ENCODE measurements at places on chromosomes 13 and 19.

GRCh38 chr19:55113570-55114039, 3.8 kb downstream of the PPP1R12C start:
- DNase-seq: peak; percentile 96

DNA sequence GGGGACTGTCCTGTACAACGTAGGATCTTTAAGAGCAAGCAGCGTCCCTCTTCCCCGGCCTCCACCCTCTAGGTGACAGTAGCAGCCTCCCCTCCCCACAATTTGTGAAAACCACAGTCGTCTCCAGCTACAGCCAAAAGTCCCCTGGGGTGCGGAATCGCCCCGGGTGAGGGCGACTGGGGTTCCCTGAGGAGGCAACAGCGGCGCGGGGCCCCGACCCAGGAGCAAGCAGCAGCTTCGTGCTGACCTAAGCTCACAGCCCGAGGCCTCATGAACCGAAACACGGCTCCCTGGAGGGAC, 322 bp downstream of the ZNF558 start:
- no peak for DNase-seq

GRCh38 chr13:102097708-102098107, 304.1 kb downstream of the FGF14 start:
- no peak for DNase-seq

DNA sequence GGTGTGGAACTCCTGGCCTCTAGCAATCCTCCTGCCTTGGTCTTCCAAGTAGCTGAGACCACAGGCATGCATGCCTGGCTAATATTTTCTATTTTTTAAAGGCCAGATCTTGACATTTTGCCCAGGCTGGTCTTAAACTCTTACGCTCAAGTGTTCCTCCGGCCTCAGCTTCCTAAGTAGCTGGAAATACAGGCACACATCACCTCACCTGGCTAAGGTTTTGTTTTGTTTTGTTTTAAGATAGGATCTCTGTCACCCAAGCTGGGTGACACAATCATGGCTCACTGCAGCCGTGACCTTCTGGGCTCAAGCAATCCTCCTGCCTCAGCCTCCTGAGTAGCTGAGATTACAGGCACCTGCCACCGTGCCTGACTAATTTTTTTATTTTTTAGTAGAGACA, 5.5 kb upstream of the RLN3 start:
- DNase-seq: no peak

- no peak for DNase-seq
Observed at GRCh38 chr19:45824041-45824471, 8.9 kb upstream of the RSPH6A start.

DNA sequence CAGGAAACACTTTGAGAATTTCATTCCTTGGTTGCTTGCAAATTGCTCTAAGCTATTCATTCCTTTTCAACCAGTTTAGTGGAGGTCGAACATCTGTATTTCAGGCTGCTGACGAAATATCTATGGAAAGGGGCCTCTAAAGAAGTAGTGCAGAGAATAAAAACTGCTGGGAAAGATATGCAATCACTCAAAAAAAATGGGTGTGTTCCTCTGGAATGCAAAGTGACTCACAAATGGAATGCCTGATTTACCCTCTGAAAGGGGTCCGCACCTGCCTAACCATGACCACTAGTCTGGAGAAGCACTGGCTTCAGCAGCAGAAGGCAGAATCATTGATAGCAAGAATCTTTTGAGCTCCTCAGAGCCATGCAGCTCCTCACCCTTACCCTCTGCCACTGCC, 129.4 kb downstream of the PCDH9 start:
- no peak for DNase-seq

DNA sequence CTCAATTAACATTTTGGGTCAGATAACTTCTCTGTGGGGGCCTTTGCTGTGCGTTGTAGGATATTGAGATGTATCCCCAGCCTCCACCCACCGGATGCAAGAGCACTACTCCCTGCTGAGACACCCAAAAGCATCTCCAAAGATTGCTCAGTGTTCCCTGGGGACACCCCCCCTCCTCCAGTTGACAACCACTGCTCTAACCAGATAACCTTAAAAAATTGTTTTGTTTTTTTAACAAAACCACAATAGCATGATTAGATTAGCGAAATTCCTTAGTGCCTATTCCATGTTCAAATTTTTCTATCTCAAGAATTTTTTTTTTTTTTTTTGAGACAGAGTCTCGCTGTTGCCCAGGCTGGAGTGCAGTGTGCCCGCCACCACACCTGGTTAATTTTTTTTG, 2.6 kb upstream of the EPN1 start:
- DNase-seq: no peak

DNA sequence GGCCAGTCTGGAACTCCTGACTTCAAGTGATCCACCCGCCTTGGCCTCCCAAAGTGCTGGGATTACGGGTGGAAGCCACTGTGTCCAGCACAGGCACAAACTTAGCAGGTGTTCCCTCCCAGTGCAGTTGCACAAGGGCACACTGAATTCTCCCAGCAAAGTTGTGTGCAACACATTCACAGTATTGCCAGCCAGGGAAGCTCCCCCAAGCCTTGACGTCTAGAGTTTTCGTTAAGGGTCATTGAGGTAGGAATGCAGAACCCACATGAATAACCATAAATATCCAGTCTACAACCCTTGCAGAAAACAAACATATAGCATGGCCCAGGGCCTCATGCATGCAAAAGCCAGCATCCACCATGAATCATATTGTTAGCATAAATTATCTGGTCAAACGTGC, 3.3 kb upstream of the AURKC start:
- peak; percentile 81 for DNase-seq

DNA sequence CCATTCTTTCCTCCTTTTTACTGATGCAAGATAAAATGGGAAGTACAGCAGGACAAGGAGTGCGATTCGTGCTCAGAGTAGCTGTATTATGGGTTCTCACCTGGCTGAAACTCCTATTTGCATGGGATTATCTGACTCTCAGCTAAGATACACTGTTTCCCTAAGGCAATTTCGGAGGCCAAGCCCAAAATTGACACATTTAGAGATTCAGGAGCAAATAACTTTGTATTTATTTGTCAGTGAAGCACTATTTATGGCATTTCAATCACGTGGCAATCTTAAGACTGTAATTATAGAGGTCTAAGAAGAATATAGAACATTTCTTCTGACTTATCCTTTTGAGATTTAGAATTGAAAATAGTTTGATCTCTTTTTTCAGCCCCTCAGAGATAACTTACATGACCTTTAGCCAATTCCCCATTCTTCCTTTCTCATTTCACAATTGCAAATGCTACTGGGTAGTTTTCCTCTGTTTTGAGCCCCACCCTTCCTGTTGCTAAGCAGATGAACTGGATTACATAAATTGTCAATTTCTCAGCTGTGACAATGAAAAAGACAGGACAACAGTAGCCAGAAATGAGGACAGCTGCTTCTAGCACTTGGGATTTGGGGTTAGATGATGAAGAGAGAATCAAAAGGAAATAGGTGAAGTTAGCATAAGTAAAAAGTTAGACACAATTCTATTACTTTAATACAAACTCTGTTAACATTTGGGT, 122.7 kb upstream of the FRY start:
- no peak for DNase-seq

All from vagina (tissue), 2 donors.